ENCODE measurements at places on chromosomes 5 and 9.

DNA sequence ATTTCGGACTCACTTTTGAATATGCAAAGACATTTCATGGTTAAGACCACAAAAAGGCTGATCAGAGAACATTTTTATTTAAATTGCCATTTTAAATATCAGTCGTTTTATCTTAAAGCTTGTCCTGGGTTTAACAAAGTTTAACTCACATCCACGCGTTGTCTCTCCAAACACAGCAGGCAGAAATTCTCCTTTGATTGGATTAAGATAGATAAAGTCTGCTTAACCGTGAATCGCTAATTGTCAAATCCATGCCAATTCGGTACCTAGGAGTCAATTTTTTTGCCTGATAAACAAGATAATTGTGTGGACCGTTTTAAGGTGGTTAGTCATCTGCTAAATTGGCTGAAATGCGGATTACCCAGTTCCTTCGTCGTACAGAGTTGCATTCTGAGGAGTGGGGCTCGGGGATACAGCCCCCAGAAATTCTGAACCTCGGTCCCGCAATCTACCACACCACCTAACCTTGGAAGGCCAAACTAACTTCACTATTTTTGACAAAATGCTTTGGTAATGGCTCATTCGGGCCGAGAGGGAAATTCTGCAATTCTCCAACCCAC, 665 bp upstream of the BTF3 start:
- no peak for DNase-seq

DNA sequence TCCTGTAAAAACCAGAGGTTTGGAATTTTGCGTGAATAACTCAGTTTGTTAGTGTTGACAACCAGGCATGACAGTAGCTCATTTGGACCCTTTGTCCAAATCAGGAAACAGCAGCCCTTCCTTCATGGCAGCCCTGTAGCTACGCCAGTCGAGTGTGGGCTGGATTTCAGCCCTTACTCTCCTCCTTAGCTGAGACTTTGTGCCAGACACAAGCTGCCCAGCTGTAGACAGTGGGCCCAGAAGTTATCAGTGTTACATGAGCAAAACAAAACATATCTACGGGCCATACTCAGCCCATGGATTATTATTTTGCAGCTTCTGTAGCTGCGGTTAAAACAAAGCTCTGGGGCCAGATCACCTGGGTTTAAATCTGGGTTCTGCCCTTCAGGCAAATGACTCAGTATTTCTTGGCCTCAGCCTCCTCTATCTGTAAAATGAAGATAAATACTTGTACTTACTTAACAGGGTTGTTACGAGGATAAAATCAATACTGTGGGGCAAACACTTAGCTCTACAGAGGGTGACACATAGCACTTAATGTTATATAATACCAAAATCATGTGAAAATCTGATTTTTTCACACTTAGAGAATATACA, 76.9 kb downstream of the GHR start:
- no peak for DNase-seq

DNA sequence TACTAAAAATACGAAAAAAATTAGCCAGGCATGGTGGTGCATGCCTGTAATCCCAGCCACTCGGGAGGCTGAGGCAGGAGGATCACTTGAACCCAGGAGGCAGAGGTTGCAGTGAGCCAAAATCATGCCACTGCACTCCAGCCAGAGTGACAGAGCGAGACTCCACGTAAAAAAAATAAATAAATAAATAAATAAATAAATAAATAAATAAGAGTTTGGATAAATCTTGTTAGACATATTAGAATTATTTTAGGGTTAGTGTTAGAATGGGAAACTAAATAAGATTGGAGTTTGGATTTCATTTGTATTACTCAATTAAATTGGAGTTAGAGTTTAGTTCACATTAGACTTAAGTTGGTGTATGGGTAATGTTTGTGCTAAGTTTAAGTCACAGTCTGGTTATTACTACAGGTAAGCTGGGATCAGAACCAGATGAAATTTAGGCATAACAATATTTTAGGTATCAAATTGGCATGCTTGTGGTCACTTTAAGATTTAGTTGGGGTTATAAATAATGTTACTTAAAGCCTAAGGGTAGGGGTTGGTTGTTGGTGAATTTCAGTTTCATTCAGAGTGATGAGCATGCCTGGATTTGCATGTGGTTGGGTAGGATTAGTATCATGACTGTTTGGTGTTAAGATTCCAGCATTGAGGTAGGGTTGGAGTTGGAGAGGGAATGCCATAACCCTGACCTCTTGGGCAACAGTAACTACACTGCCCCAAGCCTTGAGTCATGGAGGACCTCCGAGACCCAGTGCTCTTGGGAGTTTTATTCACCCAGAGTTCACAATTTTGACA, 3.3 kb downstream of the OR5C1 start:
- no peak for DNase-seq

DNA sequence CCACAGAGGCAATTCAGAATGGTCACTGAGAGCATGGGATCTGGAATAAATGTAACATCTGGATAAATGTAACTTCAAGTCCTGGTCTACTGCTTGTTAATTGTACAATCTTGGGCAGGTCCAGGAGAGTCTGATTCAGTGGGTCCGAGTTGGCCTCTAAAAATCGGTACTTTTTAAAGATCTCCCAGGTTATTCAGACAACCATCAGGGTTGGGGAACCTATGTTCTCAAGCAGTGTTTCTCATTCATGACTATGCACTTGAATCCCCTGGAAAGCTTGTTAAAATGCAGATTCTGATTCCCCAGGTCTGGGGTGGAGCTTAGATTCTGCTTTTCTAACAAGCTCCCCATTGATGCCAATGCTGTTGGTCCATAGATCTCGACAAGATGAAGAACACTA, 14.8 kb downstream of the ANXA1 start:
- DNase-seq: no peak

DNA sequence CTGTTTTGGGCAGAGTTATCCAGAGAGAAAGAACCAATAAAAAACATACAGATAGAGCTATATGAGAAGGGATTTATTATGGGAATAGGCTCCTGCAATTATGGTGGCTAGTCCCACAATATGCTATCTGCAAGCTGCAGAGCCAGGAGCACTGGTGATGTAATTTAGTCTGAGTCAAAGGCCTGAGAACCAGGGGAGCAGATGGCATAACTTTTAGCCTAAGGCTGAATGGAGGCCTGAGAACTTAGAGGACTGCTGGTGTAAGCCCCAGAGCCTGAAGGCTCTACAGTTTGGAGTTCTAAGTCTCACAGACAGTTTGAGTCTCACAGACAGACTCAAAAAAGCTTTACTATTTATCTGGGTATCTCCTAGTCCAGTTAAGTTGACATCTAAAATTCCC, 263.8 kb downstream of the FBXL7 start:
- DNase-seq: peak; percentile 26

DNA sequence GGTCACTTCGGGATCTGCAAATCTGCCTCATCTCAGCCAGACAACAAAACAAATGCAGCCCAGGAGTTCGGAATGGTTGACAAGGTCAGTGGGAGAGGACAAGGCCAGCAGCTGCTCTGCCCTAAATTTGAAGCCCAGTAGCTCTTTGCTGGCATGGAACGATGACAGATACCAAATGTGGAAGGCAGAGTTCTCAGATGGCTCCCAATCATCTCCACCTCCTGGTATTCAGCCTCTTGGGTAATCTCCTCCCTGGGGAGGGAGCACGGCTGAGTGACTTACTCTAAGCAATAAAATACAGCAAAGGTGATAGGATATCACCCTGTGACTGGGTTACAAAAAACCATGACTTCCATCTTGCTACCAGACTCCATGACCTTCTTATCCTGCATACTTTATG, 172.8 kb downstream of the ENTREP1 start:
- DNase-seq: no peak

DNA sequence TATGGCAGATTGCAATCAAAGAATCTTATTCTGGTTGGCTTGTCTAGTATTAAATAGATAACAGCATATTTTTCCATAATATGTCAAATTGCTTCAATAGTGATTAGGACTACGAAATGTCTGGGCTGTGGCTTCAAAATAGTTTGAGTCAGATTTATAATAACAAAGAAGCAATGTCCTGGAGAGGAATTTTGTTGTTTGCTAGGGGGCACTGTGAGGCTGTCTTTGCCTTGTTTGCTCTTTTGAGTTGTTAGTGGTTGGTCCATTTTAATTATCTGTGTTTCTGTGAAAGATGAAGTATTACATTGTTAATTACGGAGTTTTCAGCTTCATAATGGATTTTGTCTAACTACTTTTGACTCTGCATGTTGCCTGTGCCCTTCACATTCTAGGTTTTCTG, 713.6 kb downstream of the TLE4 start:
- DNase-seq: no peak

GRCh38 chr5:36450229-36451014, 148.7 kb upstream of the RANBP3L start:
- peak; percentile 20 for DNase-seq

GRCh38 chr5:142587354-142587965, 98.4 kb downstream of the FGF1 start:
- peak; percentile 49 for DNase-seq

DNA sequence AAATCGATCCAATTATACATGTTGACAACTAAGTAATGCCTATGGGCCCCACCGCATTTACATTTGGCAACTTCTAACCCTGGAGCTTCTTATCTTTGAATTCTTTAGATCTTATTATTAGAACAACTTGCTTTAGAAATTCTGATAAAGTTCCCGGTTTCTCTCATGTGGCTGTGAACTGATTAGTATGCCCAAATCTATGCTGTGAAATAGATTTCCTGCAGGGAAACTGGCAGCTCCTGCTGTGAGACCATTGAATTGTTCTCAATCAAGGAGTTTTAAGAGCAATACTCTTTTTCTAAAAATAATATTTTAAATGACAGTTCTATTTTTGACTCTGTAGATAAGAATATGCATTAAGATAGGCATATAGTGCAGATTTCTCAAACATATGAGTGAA, 177.5 kb downstream of the GABRB2 start:
- DNase-seq: no peak
